ENCODE measurements at places on chromosomes 11 and 22.

DNA sequence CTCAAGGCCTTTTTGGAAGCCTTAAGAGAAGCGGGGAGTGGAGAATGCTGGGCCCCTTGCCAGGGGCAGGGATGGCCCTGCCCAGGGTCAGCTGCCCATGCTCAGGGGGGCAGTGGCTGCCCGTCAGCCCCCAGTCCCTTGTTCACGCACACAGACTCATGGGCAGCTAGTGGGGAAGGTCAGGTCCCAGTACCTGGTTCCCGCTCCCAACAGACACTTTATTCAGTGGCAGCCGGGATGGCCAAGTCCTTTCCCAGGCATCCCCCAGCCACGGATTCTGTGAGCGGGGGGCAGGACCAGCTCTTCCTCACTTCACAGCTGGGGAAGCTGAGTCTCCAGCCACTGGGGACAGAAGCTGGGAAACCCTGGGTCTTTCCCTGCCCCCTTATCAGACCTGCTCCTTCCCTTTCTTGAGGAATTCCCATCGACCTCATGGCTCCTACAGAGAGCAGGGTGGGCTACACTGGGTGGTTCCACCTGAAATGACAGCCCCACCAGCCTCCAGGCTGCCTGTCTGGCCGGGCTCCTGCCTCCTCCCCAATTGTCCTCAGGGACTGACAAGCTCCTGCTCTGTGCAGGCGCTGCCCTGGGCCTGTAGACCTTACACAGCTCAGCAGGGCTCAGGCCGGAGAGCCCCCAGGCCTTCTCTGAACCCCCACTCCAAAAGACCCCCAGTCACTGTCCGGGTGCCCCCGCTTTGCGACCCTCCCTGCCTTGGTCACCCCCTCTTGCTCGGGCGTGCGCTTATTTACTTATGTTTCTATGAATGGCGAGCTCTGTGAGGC, 61.0 kb upstream of the FGF3 start:
- no peak for DNase-seq

- DNase-seq = no peak
Observed at GRCh38 chr22:27877501-27877900, 41.6 kb downstream of the PITPNB start.

DNA sequence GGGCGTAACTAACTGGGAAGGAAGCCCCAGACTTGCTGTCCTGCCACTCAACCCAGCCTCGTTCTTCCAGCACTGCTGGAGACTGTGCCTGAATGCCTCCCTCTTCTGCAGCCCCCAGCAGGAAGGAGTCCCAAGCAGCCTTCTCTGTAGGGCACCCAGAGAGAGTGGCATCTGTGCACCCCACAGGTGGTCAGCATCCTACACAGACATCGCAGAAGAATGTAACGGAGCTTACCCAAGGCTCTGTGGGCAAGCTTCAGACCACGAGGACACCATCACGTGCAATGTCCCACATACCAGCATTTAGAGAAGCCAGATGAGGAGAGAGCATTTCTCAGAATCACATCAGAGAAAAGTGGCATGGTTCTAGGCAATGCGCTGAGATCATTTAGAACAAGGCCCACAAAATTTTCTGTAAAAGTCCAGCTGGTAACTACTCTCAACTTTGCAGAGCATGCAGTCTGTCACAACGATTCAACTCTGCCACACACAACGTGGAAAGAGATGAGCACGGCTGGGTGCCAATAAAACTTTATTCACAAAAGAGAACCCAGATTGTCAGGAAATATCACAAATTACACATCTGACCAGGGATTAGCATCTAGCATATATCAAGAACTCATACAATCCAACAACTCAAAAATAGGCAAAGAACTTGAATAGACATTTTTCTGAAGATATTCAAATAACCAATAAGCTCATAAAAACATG, 33.4 kb downstream of the SHANK2 start:
- no peak for DNase-seq

DNA sequence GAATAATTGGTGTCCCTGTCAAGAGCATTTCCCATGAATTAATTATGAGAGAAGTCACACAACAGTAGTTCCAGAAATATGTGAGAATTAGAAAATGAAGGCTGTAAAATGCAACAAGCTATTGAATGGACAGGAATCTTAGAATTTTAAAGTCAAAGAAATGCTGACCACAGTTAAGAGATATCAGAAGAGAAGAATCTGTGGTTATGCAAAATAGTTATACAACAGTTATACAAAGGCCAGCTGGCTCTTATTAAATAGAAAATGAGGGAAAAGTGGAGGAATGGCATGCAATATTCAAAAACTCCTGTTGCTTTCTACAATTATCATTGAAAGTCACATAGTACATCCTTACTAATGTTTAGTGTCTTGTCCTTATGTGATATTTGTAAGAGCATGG, 27.4 kb downstream of the CASP12 start:
- DNase-seq = no peak

- no peak for DNase-seq
Observed at GRCh38 chr11:92236856-92237255, 12.2 kb downstream of the FAT3 start.

- no peak for DNase-seq
Observed at GRCh38 chr11:103380031-103380430, 270.8 kb downstream of the DYNC2H1 start.

- no peak for DNase-seq
Observed at GRCh38 chr11:1927848-1928469, 8.5 kb downstream of the TNNT3 start.

DNA sequence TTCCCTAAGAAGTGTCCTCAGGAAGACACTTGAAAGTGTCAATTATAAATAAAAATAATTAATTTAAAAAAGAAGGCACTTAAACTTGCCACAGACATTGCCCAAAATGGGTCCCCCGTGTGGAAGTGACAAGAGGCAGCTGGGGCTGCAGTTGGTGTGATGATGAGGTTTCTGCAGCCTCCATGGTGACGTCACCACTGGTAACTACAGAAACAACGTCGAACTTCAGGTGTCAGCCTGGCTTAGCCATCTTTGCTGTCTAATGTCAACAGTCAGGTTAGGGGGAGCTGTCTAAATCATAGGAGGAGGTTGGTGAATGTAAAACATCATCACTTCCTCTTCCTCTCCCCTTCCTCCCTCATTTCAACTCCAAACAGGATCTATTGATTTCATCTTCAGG, 328.6 kb downstream of the MN1 start:
- DNase-seq = no peak

DNA sequence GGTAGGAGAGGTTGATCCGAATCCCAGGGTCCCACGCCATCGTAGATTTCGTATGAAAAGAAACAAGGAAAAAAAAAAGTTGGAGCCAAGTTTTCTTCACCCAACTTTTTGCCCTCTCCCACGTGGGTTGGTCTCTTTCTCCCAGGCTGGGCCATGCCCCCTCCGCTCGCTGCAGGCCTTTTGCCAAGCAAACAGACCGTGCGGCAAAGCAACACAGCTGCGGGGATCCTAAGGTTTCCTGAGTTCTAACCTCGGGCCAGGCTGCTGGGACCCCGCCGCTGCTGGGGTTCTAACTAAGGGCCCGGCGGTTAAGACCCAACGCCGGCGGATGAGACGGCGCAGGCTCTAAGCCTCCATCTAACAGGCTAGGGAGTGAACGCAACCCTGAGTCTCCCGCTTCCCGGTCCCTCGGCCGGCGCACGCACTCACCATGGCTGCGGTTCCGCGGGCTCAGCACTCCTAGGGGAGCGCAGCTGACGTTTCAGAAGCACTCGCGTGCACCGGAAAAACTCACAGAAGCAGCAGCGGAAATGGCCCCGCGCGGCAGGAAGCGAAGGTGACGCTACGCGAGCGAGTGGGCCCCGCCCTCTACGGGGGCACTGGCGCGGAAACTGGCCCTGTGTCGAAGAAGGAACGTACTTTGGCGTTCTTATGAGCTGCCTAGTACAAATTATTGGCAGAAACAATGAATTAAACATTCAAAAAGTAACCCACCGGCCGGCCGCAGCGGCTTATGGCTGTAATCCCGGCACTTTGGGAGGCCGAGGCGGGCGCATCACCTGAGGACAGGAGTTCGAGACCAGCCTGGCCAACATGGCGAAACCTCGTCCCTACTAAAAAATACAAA, at the start of gene SNU13:
Gene SNU13 (minus strand): TSS at position 503 of the 847 bp plus-strand sequence. CDS start 71 bp downstream, at position 432.
- peak; percentile 72 for DNase-seq

DNA sequence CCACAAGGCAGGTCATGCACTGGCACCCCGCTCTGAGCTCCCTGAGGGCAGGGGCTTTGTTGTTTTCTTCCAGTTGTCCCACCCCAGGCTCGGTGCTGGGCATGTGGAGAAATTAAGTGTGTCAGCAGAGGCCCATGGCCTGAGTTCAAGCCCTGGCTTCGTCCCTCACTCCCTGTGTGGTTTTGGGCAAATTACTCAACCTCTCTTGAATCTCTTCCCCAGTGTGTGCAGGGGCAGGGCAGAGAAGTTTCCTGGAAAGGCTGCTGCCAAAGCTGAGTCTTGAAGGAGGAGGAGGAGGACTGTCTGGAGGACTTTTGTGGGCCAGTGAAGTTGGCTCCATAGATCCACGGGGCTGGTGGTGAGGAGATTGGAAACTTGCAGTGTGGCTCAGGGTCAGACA, 138.1 kb upstream of the E2F8 start:
- DNase-seq = no peak

GRCh38 chr11:76598426-76598839, 72.1 kb downstream of the LRRC32 start:
- peak; percentile 33 for DNase-seq

- no peak for DNase-seq
Observed at GRCh38 chr11:119218141-119218878, 12.2 kb downstream of the CBL start.

GRCh38 chr11:94861306-94861845, 93.2 kb downstream of the AMOTL1 start:
- DNase-seq = no peak

DNA sequence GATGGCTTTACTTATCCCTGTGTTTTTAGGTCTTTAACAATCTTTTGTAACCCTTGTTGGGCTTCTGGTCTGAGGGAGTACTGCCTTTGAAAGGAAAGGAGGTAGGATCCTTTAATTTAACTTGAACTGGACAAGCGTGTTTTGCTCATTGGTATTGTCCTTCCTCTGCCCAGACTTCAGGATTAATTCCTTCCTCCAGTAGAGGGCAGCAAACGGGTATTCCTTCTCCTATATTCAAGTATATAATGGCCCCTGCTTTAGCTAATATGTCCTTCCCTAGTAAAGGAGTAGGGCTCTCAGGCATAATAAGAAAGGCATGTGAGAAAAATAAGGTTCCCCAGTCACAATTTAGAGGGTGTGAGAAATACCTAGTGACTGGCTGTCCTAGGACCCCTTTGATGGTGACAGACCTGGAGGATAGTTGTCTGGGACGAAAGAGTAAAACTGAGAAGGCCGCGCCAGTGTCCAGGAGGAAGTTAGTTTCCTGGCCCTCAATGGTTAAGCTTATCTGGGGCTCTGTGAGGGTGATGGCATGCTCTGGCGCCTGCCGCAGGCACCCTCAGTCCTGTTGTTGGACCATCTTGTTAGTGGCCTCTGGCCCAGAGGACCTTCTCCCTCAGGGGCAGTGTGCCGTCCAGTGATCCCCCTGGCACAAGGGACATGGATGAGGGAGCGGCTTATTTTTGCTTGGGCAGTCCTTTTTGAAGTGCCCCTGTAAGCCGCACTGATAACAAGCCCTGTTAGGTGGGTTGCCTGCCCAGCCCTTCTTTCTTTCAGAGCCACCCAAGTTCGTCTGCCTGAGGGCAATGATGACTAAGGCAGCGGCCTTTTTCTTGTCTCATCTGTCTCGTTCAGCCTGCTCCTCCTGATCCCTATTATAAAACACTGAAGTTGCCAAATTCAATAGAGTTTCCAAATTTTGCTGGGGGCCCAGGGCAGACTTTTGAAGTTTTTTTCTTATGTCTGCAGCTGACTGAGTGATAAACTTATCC, 51.8 kb downstream of the C11orf71 start:
- peak; percentile 6 for DNase-seq

DNA sequence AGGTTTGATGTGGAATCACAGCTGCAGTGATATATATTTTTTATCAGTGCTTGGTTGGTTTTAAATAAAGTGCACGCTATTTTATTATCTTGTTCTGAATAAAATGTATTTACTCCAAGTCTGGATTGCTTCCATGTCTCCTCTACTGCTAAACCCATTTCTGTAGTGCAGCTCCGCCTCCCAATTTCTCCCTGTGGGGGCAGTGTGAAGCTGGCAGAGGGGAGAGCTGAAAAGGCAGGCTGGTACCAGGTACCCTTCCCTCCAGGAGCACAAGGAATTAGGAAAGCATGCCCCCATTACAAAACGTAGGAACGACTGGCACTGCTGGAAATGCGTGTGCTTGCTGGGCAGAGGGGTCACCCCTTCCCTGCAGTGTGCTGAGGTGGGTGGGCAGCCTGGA, 934 bp upstream of the TMEM132A start:
- no peak for DNase-seq

DNA sequence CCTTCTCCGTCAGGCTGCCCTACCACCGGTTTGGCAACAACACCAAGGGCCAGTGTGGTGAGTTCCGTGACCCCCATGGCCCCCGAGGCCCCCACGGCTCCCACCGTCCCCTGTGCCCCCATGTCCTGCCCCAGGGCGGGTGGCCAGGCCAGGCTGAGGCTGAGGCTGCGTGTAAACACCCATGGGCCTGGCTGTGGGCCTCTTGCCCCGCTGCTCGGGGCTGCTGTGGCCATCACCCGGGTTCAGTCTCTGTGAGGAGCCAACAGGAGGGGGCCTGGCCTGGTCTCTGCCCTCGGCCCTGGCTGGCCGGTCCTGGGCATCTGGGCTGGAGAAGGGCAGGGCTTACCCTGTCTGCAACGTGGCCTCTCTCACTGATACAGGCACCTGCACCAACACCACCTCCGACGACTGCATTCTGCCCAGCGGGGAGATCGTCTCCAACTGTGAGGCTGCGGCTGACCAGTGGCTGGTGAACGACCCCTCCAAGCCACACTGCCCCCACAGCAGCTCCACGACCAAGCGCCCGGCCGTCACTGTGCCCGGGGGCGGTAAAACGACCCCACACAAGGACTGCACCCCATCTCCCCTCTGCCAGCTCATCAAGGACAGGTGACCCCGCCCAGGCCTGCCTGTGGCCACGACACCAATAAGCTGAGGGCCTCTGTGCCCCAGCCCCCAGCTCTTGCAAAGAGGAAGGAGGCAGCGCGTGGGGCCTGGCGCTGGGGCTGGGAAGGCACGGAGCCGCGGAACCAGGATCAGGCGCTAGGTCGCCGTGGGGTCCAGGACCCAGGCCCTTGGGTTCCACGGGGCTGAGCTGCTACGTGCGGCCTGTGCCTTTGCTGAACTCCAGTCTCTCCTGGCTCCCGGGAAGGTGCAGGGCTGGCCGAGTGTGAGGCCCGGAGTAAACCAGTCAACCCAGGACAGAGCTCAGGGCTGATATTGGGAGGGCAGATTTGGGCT, 29.0 kb downstream of the MUC2 start:
- DNase-seq = no peak

DNA sequence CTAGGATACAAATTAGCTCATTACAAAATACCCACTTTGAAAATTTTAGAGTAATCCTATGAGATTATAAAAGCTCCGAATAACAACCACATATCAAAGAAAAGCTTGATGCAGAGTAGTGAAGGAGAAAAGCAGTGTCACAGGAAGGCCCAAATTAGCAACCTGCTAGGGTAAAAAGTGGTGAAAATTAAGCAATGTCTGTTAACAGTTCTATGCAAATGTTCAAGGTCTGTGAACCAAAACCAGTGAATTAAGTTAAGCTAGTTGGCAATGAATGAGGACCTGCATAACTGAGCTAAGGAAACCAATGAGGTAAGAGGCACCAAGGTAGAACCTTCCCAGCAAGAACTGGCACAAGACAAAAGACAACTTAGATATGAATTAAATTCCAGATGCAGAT, 29.6 kb downstream of the PRDM10 start:
- no peak for DNase-seq

GRCh38 chr11:122122179-122122578, 6.2 kb upstream of the BLID start:
- no peak for DNase-seq
